CD4-positive, alpha-beta T cell treated with Interleukin-17A for 4 hours (primary cell): ENCODE measurements at places on chromosomes 12 and 14.

- DNase-seq, result no peak
Measured at GRCh38 chr14:54267172-54267571, 129.6 kb upstream of the CDKN3 start.

DNA sequence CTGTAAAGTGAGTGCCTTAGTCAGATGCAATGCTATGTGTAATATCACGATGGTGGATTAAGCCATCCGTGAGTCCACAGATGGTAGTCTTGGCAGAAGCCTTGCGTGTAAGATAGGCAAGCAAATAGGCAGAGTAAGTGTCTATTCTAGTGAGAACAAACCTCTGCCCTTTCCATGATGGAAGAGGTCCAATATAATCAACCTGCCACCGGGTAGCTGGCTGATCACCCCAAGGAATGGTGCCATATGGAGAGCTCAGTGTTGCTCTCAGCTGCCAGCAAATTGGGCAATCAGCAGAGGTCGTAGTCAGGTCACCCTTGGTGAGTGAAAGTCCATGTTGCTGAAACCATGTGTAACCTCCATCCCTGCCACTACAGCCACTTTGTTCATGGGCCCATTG, 371.2 kb upstream of the LRFN5 start:
- DNase-seq, result no peak

DNA sequence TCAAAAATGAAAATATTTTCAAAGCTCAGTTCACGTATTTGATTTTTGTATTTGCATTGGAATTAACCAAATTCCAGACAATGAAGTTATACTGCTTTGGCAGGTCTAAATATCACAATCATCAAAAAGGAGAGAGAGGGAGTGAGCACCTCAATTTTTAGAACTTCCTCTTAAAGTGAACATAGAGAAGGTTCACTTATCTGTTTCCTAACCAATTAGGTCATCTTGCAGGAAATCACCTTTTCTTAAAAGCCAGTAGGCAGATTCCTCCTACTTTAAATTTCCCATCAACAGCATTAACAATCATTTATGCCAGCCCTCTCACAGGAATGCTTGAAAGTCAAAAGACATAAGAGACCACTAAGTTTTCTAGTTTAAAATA, 388.7 kb downstream of the ZFP36L1 start:
- no peak for DNase-seq

DNA sequence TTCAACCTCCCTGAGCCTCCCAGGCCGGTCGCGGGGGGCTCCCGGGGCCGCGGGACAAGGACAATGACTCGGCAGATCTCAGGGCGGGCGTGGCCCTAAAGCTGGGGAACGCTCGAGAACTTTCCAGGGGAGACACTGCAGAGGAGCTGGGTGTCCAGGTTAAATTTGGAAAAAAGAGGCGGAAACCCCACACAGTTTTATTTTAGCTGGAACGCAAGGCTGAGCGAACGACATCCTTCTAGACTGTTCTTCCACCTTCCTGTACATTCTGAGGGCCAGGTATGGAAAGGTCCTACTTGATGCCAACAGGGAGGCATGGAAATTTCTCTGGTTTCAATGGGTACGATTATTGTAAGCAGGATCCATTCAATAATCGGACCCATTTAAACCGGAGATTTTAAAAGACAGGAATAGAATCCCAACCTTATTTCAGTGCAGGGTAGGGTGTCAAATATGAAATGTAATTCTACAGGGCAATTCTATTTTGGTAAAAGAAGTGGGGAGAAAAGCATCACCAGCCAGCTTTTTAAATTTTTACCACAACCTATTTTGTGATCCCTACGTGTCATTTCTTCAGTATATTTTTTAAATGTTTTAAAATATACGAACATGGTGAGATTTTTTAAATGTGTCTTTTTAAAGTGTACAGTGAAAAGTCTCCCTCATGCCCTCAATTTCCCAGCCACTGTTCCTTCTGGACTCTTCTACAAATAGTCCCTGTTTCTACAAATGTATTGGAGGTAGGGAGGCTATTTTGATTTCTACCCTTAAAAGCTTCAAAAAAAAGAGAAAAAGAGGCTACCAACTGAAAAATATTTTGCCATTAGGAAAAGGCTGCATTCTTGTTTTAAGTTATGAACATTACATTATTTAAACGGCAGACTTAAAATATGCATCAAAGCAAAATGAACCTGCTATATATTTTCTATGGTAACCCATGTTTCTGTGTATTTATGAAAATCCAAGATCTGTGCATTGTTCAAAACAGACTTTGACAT, 1.1 kb upstream of the UBC start:
- no peak for DNase-seq

DNA sequence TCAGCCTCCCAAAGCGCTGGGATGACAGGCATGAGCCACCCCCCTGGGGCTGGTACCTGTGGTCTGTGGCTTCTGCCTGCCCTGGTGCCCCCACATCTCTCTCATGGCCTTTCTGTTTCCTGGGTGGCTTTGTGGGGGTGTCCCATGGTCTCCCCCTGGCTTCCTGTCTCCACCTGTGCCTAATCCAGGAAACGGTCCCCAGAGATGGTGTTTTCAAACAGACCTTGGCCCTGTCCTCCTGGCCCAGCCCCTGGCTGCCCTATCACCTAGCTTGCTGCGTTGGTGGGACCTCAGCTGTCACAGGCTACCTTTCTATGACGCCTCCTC, 18.1 kb downstream of the MEG3 start:
- DNase-seq, result no peak

- peak; percentile 21 for DNase-seq
Measured at GRCh38 chr14:77302926-77303325, 17.8 kb downstream of the POMT2 start.

DNA sequence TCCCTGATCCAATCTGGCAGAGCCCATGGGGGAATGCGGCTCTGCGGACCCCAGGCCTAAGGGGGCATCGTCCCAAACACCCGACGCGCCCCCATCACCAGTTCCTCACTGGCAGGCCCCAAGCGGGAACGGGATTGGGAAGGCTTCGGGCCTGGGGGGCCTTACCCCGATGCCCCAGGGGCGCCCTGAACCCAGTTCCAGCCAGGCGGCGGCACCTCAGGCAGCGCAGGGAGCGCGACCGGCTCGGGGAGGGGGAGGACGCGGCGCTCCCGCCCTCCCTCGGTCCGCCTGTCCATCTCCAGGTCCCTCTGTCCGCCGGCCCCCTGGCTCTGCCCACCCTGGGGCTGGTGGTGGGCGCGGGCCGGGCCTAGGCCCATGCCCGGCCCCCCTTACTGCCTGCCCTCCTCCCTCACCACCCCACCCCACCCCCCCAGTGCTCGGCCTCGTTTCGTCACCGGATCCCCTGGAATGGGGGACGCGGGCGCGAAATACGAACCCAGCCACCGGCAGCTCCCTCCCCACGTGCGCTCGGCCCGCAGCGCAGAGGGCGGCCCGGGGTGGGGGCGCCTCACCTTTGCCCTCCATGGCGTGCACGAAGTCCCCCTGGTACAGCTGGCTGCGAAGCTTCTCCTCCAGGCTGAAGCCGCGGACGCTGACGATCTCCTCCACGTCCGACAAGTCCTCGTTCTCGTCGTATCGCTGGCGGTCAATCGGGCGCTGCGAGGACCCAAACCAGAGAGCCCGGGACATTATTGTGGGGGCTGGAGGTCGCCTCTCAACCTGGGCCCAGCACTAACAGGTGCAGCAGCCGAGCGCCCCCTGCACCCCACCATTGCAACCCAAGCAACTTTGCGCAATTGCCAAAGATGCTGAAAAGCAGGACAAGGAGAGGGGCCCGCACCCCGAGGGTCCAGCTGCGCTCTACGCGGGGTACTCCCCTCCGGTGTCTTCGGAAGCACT, 2.3 kb downstream of the KDM2B start:
- DNase-seq, result peak; percentile 55

GRCh38 chr12:69512820-69513219, 42.6 kb downstream of the FRS2 start:
- DNase-seq, result no peak

DNA sequence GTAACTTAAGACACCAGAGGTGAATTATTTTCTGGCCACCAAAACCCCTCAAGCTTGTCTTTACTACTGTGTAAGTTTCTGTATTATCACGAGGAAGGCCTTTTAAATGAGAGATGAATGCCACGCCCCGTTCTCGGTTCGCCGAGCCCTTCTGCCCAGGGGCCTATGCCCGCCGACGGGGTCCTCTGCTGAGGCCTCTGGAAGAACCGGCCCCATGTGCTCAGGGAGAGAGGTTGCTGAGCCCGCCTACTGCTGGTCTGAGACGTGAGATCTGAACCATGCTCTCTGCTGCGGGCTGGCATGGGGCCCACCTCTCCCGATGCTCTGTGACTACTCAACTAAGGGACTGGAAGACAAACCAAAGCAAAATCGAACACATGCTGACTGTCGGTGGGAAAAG, 21.0 kb downstream of the AMN start:
- DNase-seq, result no peak

DNA sequence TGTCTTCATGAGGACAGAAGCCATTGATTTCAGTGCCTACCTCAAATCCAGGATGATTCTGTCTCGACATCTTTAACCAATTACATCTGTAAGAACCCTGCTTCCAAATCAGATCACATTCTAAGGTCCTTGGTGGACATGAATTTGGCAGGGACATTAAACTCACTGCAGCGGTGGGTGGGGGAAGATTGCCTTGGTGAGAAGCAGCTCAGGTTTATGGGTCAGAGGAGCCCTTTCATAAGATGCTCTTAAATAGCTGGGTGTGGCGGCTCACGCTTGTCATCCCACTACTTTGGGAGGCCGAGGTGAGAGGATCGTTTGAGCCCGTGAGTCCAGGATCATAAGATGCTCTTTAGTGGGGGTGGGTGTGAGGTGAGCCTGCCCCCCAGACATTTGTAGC, 42.9 kb downstream of the ELK3 start:
- DNase-seq, result no peak

GRCh38 chr12:94037444-94037843, 110.9 kb upstream of the PLXNC1 start:
- DNase-seq, result no peak

- DNase-seq, result no peak
Measured at GRCh38 chr14:75298187-75298965, 19.7 kb downstream of the FOS start.
